Stimulated activated CD8-positive, alpha-beta memory T cell treated with anti-CD3 and anti-CD28 coated beads, Interleukin-4, amount 100 ng/mL, for 4 hours (primary cell): ENCODE measurements at places on chromosomes 4 and X.

DNA sequence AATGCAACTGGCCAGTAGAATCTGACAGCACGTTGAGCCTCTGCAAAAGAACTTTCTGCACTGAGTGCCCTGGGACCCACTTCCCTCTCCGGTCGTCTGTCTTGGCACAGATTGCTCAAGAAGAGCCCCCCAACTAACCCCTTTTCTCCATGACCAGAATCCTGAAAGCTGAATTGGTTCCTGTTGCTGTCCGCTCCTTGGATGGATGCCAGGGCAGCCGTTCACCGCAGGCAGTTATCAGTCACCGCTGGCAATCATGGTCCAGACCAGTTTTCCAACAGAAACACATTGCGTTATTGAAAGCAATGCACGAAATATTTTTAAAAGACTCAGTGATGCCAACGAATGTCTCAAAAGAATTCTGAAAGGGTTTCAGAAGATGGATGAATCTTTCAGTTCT, 733.7 kb upstream of the FRG1 start:
- no peak for DNase-seq

GRCh38 chr4:11702886-11703557, 274.3 kb upstream of the HS3ST1 start:
- no peak for DNase-seq

DNA sequence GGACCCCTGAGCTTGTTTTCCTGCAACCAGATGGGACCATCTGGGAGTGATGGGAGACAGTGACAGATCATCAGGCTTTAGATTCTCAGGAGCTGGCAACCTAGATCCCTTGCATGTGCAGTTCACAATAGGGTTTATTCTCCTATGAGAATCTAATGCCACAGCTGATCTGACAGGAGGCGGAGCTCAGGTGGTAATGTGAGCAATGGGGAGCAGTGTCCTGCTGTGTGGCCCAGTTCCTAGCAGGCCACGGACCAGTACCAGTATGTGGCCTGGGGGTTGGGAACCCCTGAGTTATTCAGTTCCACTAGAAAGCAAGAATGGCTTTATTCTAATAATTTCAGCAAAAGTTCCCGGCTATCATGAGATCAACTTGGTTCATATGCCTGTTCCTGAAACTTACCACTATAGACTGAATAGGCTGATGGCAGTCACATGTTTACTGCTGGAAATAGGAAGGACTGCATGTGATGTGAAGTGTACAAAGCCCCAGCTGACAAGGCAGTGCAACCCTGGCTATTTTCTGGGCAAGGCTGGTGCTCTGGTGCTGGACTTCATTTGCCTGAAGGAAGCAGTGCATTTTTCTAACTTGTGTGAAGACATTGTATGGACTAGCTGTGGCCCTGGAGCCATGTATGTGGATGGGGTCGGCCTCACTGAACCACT, 107.2 kb downstream of the SPRY1 start:
- DNase-seq: no peak

DNA sequence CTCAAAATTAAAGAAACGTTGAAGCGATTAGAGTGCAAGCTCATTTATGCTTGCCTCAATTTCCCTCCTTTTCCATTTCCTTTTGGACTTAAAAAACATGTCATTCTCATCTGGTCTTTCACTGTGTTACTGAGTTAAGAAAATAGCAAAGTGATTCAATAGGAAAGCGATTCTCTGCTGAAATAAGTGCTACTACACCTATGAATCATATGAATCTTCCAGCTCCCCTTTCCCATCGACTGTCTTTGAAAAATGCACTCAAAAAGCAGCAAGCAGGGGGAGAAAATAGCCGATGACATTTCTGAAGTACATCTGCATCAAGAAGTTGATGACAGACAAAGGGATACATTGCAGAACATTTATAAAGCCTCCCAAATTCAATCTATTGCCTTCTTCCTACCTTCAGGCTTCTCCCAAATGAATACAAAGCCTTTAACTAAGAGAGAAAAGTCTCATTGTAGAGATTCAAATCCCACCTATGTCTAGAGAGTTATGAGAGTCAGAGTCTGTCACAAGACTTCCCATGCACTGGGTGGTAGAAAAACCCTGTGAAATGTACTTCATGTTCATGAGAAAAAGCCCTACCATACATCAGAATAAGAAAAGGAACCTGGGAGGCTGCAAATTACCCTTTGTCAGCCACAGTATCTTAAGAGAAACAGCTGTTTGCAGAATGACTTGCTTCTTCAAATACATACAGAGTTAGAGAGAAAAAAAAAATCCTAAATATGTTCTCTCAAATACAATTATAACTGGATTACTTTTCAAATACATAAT, 78.9 kb downstream of the MBNL3 start:
- DNase-seq: no peak

- no peak for DNase-seq
Measured at GRCh38 chr4:42341518-42342026, 55.7 kb upstream of the SHISA3 start.

DNA sequence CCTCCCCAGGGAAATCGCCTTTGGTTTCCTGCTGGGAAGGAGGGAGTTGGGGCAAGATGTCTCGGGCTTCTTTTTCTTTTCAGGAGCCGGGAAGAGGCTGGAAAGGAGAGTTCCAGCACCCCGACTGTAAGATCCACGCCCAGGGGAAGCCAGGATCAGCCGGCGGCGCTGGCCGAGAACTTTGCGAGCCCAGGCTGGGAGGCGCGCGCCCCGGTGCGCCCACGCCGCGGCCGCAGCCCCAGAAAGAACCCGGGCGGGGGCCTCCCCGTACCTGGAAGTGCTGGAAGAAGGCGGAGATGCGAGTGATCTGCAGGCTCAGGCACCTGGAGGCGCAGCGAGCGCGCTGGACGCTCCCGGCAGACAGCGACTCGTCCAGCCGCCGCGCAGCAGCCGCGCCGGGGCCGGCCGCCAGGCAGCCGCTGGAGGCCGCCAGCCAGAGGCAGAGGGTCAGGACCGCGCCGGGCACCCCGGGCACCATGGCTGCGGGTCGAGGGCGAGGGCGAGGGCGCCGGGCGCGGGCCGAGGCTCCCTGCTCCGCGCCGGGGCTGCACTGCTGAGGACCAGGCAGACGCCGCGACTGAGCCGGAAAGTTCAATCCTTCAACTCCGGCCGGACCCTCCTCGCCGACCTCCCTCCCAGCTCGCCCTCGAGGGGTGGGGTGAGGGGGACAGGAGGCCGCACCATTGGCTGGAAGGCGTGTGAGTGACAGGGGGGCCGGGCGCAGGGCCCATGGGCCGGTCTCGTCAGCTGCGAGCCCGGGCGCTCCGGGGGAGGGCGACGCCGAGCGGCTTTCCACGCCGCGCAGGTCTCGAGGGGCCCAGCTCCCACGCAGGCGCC, at the start of gene ANOS1:
Gene ANOS1 (minus strand): TSS at position 579 of the 837 bp plus-strand sequence. CDS start 101 bp downstream, at position 478.
- no peak for DNase-seq

DNA sequence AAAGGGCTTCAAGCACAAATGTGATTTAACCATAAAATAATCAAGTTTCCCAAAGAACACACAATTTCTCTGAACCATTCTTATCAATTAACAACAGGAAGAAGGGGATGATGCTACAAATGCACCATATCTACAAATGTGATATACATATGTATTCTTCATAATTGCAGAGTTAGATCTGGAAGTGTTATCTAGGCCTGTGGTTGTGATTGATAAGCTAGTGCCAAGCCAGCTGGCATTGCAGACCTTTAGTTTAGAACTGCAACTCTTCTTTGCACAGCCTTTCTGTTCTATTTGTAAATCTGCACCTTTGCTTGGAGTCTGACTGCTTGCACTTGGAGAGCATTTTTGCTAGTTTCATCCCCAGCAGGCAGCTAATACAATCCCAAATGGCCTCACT, 145.5 kb upstream of the NPY2R start:
- DNase-seq: no peak

- DNase-seq: no peak
Measured at GRCh38 chr4:25117716-25118472, 42.4 kb downstream of the SEPSECS start.

DNA sequence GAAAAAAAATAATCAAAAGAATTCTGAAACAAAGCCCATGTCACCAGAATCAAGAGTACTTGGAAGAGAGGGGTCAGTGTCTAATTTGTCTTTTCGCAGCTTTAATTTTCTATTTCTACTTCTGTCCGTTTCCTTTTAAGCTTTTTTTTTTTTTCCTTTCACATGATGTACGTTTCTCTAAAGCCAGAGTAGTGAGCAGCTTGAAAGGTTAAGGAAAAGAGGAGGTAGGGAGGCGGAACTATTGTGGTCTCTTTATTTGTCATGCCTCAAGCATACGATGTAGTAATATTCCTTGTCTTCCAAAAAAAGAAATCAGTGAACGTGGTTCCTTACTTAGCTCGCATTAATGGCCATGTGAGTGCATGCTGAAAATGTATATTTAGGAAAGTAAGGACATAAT, 311.5 kb downstream of the TENM3 start:
- no peak for DNase-seq

DNA sequence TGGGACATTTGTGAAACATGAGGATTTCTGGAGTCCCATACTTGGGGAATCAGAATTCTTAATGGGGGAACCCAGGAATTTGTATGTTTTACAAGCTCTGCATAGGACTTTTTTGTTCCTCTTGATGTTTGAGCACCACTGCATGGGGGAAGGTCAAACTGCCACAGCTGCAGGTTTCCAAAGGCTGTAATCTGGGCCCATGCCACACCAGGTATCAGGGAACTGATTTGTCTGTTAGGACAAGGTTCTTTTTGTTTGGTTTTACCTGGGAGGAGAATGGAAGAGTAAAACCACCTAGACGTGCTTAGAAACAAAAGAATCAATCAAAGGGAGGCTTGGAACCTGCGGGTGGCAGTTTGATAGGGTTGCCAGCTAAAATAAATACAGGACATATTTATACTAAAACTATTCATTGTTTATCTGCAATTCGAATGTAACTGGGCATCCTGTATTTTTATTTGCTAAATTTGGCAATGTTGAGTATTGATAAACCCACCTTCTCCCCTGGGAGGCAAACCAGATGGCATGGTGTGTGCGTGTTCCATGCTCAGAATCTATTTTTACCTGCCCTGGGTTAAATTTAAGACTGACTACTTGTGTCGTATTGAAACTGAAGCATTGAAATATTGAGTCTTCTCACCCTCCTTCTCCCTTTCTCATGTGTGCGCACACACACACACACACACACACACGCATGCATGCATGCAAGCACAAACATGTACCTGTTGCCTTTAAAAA, 63.7 kb downstream of the TMEM164 start:
- no peak for DNase-seq

DNA sequence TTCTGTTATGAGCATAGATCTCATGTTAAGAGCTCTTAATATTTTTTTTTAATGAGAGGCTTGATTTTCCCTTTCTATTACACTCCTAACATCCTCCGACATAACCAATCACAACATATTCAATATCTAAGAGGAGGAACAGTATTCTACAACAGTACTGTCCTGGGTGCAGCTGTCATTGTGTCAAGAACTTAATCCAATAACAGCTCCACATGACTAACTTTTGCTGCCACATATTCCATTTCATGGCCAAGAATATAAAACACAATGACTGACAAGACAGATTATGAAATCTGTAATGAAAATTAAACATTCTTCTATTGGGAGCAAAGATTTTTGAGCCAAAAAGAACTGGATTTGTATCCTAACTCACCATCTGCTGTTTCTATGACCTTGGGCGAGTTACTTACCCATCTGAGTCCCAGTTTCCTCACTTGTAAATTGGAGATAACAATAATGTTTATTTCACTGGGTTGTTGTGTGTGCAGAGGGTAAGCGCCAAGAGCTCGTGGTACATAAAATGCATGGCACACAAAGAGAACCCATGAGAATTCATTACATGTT, 405.6 kb downstream of the SPRY1 start:
- DNase-seq: no peak

DNA sequence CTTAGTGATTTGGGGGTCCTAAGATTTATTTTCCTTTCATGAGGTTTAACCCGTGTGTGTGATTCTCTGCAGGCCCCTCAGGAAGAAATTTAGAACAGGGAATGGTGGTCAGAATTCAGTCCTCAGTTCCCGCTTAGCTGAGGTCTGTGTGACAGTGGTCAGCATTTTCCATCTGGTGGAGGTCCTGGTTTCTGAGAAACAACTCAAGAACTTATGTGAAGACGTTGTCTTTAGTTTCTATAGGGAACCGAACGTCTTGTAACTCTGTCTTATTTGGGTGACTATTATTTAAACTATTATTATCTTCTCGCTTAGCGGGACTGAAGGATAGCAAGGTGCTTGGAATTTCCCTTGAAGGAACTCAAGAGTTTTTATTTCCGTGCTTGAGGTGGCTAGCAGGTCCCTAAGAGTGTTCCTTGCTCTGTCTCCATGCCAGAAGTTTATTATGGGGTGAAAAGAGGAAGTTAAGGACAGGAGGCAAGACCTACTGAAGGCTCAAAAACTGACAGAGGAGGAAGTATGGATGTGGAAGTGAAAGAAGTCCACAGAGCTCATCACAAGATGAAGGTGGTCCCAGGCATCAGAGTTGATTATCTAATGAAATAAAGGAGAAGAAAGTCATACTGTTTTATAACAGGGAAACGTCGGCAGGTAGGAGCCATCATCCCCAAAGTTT, 9.4 kb downstream of the MGST2 start:
- DNase-seq: no peak

- DNase-seq: no peak
Measured at GRCh38 chr4:155079871-155080270, 128.6 kb upstream of the NPY2R start.

DNA sequence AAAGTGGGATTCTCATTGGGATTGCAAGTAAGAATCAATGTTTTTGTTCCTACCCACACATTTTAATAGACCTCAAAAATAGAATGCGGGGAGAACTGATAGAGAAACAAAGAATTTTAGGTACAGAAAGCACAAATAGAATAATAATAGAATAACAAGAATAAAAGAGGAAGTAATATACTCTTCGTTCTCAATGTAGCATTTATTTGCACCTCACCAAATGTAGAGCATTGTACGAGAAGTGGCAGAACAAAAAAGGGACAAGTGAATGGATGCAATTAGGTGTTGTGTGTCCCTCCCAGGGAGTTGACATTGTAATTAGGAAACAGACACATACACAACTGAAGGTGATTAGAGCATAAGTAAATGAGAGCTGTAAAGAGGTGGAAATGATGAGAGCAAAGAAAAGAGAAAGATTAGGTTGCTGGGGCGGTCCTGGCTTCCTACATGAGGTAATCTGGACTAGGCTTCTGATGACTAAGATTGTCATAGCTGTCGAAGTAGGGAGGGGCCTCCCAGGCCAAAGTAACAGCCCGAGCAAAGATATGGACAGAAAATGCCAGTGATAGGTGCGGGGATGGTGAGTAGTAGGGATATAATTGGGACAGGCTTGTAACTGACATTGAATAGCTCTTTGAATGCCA, 10.4 kb downstream of the RAB9A start:
- no peak for DNase-seq

- DNase-seq: no peak
Measured at GRCh38 chrX:103407776-103408175, 31.4 kb downstream of the BEX3 start.

- DNase-seq: no peak
Measured at GRCh38 chr4:144350706-144351105, 210.2 kb upstream of the GYPA start.

- DNase-seq: no peak
Measured at GRCh38 chrX:133698298-133698697, 283.0 kb upstream of the GPC4 start.

DNA sequence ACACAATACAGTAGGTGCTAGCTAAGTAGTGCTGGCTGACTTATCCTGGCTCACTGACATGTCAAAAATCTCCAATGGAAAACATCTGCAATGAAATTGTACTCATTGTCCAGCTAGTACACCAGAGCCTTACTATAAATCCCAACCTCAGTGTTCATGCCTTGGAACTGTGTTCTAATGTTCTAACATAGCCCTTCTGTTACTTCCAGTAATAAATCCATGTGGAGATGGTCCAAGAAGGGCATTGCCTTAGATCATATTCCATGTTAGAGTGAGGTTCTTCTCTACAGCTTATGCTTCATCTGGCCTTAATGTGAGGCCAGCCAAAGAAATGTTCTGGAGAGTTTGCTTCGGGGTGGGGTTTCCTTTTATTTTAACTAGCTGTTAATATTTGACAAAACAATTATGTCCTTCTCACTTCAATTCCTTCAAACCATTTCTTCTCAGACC, 25.1 kb downstream of the ENOX2 start:
- DNase-seq: no peak
